Fibroblast of skin of left biceps (primary cell): ENCODE measurements at places on chromosomes 12 and 14.

GRCh38 chr14:44700184-44700583 is 193.1 kb upstream of the FSCB start:
- DNase-seq: peak; percentile 10

GRCh38 chr12:42737398-42737797 is 147.9 kb upstream of the PRICKLE1 start:
- DNase-seq: no peak

- no peak for DNase-seq
These were observed 46.2 kb downstream of the RPH3A start for GRCh38 chr12:112837629-112838197.

DNA sequence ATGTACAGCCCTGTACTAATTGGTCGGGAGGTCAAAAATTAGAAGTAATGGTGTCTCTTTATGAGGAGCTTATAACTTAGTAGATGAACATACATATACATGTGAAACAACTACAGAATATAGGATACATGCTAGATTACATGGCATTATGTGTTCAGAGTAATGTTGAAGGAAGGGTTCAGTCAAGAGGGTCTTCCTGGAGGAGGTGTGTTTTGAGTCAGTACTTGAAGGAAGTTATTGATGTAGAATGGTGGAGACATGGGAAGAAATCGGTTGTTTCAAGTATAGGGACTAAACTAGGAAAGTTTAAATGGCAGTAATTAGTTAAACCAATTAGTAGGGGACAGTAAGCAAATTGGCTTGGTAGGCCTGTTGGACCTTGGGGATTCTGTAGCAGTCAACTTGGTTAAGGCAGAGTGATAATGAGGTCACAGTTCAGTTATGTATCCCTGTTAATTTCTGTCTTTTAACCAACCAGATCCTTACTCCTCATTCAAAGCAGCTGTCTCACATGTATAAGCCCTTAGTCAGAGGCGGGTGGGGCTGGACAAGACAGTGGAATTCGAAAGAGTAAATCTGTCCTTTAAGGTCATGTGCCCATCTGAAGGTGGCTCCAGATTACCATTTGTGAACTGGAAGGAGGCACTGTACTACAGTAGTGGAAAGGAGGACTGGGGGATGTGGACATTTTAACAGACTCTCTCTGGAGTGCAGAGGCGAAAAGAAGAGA is 3.5 kb upstream of the ANKRD52 start:
- DNase-seq: peak; percentile 49

GRCh38 chr12:119341988-119342387 is 7.5 kb downstream of the CCDC60 start:
- DNase-seq: no peak

DNA sequence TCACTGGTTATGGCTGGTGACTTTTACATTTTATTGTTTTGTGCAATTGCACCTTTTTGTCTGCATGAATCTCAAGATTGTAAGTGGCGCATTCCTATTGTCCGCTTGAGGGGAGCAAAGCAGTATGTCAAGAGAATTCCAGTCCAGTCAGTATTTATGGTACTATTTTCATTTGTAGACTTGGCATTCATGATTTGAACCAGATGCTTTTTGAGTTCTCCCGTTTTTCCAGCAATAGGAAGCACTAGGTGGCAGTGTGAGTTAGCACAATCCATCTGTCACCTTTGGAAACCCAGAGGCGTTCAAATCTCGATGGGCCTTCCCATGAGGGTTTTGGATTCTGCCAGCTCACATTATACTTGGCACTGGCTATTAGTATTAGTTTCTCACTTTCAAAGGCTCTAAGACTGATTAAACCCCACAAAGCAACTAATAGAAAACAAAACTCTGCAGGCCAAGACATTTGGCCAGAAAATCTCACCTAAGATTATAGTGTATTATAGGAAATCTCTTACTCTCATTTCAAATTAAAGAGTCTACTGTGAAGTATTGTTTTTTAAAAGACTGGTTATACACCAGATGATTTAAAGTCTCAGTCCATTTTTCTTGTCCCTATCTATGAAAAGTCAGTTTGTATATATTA is 2.2 kb downstream of the DACT1 start:
- DNase-seq: peak; percentile 79

DNA sequence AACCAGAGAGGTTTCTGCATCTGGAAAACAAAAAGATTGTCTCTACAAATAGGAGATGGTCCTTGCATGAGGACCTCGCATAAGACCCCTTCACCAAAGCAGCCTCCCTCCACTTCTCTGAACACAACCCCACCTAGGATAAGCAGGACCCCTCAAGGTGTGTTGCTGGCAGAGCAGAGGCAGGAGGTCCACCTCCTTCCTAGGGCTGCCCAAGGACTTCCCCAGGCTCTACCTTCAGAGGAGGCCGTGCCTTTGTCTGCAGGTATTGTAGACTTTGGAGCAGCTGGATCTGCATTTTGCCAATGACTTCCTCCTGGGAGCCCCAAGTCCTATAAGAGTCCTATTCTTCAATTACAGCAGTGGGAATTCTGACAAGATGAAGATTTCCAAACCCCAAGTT is 67.3 kb upstream of the TSPAN11 start:
- no peak for DNase-seq

- DNase-seq: no peak
These were observed 4.6 kb upstream of the CD4 start for GRCh38 chr12:6784761-6785160.

DNA sequence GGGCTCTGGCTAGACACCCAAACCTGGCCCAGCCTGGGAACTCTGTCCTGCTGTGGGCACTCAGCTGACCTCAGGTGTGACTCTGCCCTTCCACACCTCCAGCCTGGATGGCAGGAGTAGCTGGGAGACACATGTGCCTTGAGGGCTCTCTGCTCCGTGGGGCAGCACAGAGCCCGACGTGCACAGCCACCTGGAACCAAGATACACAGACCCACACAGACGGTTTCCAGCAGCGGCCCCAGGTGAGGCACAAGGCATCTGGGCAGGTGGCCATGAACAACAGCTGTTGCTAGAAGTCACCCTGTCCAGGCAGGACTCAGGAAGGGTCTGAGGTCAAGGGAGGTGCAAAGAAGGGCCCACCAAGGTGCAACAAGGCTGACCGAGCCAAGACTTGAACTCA is 5.9 kb downstream of the DEGS2 start:
- DNase-seq: no peak

DNA sequence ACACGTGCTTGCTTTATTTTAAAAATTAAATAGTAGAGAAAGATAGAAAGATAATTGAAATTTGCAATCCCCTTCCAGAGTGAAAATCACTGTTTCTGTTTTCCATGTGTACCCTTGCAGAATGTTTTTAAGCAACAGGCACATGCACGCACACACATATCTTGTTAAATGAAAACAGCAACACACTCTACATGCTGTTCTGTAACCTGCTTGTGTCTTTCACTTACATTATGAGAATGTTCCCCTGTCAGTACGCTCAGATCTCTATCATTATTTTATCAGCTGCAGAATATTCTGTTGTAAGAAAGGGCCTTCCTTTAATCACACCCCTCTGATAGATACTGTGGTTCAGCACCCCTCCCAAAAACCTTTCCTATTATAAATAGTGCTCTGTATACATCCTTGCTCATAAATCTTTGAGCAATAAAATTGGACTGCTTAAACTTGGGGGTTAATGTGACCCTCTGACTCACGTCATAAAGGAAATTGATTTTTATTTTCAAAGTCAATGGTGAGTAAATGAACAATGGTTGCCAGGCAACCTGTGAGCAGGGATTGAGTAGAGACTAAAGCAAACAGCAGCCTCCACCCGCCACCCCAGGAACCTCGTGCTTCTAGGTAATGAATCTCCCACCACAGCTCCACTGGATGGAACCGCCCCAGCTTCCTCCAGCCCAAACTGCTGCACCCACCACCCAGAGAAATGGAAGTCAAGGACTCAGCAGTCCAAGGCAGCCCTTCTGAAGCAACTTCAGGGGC is 31.9 kb upstream of the CHGA start:
- DNase-seq: no peak

DNA sequence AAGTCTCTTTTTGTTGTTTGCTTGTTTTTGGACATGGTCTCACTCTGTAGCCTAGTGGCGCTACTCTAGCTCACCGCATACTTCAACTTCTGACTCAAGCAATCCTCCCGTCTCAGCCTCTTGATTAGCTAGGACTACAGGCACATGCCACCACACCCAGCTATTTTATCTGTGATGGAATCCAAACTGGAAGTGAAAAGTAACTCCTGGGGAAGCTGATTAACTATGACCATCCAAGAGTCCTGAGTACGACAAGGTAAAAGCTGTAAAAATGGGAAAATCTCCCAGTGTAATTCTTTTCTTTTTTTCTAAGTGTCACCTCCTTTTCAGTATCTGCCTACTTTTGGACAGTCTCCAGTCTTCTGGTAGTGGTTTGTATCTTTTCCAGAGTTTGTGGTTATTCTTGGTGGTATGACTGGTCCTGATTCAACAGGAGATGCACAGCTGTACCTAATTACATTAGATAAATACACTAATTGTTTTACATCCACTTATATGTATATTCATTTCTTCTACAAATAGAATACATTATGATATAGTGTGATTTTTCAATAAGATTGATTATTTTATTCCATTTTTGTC is 97.8 kb downstream of the SLC6A15 start:
- DNase-seq: peak; percentile 62

GRCh38 chr12:96500693-96501092 is 11.3 kb downstream of the CFAP54 start:
- DNase-seq: no peak

- no peak for DNase-seq
These were observed 8.2 kb upstream of the PPP1CC start for GRCh38 chr12:110750784-110751461.

GRCh38 chr12:53761306-53761705 is 9.5 kb upstream of the CISTR start:
- DNase-seq: no peak

GRCh38 chr14:73786636-73787485 is 64.8 kb upstream of the PTGR2 start:
- DNase-seq: no peak

DNA sequence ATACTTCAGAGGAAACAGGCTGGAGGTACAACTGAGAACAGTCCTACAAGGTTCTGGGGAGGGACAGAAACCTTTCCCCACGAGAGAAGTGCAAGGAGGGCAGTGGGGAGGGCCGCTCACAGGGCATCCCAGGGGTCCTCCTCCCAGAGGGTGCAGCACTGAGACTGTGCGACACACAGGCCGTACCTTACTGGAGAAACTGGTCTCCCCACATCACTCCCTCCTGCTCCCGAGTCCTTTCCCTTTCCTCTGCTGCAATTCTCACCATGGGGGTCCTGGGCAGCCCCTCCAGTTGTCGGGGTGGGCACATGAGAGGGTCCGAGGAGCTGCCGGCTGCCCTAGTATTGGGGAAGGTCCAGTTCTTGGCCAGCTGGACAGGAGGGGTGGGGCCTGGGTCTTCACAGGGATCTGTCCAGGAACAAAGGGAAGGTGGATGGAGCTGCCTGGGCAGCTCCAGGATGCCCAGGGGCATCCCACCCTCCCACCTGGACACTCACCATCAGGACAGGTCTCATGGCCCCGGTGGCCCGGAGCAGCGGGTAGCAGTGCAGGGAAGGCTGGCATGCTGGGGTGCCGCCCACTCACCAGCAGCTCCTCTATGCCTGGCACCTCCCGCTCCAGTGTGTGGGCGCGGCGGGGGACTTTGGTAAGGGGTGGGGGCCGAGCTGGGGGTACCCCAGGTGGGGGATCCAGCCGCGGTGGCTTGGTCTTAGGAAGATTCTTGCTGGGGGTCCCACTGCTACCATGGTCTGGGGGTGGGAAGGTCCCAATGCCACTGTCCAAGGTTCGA is 35.8 kb downstream of the NCKAP5L start:
- no peak for DNase-seq

DNA sequence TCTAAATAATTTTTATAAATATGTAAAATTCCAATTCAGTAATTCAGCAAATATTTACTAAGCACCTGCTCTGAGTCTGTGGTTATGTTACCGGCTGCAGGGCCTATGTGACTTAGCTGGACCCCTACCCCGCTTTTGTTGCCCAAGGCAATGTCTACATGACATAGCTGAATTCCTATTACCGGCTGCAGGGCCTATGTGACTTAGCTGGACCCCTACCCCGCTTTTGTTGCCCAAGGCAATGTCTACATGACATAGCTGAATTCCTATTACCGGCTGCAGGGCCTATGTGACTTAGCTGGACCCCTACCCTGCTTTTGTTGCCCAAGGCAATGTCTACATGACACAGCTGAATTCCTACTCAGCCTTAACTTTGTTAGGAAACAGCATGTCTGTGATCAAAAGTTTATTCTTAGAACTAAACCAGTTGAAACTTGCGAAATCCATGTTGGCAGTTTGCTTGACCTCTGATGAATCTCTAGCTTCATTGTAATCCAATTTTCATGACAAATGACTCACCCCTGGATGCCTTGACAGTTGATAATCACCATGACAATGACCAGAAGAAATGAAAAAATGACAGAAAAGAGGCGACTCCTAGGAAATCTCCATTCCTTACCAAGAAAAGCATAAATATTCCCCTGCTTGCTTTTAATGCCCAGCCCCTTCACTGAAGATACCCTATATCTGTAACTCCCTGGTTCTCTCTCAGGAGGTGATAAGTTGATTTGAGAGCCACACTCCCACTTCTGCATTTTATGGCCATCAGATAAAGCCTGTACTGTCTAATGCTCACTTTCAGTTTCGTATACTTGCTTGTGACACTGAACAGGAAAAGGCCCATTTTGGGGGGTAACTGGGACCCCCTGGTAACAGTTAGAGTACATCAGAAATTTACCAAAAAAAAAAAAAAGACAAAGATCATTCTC is 148.4 kb upstream of the SYT10 start:
- DNase-seq: peak; percentile 6

DNA sequence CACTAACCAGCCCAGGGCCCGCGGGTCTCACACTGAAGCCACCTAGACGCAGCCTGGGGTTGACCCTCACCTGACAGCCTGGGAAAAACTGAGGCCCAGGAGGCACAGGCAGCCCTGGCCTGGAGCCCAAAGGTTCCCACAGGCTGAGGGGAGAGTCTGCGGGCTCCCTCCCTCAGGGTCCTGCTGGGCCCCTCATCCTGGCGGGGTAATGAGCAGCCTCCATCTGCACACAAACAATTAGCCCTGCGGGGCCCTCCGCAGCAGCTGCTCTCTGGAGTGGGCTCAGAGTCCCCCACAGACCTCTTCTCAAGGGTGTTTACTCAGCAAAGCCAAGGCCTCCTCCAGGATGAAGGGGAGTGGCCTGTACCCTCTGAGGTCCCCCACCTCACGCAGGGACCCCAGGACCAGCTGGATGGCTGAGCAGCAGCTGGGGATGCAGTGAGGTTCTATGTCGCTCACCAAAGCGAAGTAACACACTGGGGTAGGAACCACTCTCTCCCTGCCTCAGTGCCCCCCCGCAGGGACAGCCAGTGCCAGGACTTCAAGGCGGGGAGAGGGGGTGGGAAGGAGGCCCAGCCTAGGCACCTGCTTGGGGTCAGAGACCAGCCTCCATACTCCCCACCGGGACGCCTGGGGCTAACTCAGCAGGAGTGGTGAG is 7.3 kb downstream of the AKT1 start:
- DNase-seq: no peak

DNA sequence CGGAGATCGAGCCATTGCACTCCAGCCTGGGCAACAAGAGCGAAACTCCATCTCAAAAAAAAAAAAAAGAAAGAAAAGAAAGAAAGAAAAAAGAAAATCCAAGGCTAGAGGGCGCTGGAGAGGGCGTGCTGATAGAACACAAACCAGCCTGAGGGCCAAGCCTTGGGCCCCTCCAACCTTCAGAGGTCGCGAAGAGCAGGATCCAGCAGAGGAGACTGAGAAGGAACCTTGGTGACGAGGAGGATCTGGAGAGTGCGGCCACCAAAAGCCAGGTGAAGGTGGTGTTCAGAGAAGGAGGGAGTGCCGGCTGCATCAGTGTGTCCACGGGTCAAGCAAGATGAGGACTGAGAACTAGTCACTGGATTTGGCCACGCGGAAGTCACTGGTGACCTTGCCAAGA is 4.1 kb upstream of the DYNC1H1 start:
- DNase-seq: no peak

- no peak for DNase-seq
These were observed 189.2 kb upstream of the DIO3 start for GRCh38 chr14:101371799-101372793.
